Left hindlimb (tissue), 1 donor: ENCODE measurements at places on chromosomes 2 and 18.

DNA sequence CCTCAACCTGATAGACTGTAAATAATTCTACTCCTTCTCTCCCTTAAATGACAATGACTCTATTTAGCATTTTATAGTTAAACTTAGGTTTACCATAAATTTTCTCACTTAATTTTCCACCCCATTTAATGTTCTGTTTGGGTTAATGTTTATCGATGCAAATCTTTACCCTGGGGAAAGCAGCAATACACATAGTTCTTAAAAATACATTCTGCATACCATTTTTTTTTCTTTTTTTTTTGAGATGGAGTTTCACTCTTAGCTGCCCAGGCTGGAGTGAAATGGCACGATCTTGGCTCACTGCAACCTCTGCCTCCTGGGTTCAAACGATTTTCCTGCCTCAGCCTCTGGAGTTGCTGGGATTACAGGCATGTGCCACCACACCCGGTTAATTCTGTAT, 14.0 kb downstream of the STAM2 start:
- DNase-seq = no peak

DNA sequence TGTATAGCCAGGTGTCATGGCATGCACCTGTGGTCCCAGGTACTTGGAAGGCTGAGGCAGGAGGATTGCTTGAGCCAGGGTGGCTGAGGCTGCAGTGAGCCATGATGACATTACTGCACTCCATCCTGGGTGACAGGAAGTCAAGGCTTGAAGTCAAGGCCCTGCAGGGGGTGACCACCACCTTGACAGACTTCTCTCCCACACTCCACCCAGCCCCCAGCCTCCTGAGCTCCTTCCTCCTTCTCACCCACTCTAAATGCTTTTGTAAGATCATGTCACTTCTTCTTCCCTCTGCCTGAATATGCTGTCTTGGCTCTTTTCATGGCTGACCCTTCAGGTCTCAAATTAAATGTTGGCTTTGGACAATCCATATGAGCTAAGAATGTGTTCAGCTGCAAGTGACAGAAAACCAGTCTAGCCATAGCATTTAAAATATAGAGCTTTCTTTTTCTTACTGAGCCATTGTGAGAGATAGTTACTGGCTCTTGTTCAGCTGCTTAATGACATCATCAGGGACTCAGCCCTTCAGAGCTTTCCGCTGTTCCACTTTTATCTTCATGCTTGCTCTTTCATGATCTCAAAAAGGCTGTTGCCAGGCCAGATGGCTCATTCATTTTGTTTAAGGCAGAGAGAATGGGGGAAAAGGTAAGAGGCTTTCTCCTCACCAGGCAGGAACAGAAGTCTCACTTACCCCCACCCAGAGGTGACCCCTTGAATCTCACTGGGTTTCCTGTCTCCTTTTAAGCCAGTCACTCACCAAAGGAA, 36.7 kb upstream of the TTC39C start:
- no peak for DNase-seq

DNA sequence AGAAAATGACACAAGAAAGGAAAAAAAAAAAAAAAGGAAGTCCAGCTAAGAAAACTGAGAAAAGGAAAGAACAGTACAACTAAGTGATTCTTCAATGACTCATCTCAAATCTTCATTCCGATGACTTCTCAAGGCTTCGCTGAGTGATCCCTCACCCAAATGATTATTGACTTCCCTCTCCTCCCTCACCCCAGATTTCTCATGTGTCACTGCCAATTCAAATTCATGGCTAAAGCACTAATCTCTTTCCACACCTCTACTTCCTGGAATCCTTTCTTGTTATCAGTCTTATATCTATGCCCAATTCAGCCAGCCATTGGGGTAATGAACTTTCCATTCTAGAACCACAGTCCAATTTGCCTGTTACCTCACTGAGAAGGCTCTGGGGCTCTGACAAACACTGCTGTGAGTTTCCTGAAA, 7.2 kb upstream of the ABCB11 start:
- no peak for DNase-seq

DNA sequence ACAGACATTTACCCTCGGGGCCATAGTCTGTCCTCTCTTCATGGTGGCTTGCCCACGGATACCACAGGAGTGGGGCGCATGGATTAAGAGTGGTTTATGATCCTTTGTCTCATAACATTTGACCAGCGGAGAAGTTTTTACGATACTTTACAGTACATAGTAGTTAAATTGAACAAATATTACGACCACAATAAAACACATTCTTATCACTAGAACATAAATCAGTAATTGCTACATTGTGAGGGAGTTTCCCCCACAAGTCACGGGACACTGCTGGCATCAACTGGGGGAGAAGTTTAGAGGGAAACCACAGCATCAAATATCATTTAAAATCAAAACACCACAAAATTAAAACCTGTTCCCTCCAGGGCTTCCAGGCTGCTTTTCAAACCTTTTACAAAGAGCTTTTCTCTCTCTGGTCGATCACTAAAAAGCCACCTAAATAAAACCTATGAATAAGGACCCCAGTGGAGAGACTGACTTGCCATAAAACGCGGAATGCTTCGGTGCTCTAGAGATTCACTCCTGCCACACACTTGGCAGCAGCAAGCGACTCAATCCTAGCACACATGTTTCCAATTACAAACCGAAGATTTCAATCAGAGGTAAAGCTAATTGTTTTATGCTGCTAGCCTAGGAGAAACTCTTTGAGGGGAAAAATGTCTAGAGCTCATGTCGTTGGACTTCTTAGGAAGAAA, 173.7 kb upstream of the HNRNPA3 start:
- DNase-seq = peak; percentile 47

DNA sequence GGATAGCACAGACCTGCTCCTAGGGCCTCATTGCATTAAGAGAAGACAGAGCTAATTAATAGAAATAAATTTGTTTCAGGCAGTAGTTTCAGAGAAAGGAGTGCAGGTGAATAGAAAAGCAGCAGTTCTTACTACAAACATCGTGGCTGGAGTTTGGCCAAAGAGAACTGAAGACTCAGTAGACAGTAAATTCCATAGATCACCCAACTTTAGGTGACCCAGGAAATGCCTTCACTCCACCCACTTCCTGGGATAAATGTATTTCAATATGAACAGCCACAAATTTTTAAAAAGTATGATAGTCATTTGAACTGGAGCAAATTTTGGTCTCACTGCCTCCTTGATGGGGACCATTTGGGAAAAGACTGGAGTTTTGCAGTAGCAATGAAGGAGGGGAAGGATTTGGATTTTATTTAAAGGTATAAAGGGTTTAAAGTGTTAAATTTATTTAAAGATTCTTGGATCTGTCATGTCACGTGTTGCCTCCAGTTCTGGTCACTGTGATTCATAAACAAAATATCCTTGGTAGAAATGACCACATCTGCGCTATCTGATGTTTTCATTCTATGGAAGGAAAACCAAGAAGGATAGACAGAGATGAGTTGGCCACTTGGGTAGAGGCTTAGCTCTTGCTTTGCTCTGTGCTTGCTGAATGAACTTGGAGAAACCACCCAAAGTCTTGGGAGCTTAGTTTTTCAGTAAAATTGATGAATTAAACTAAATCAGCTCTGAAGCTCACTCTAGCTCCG, 390.2 kb downstream of the THSD7B start:
- DNase-seq = no peak

GRCh38 chr2:12717191-12718014, 667 bp downstream of the TRIB2 start:
- peak; percentile 78 for DNase-seq

- no peak for DNase-seq
Observed at GRCh38 chr2:144936442-144936841, 416.5 kb upstream of the ZEB2 start.

DNA sequence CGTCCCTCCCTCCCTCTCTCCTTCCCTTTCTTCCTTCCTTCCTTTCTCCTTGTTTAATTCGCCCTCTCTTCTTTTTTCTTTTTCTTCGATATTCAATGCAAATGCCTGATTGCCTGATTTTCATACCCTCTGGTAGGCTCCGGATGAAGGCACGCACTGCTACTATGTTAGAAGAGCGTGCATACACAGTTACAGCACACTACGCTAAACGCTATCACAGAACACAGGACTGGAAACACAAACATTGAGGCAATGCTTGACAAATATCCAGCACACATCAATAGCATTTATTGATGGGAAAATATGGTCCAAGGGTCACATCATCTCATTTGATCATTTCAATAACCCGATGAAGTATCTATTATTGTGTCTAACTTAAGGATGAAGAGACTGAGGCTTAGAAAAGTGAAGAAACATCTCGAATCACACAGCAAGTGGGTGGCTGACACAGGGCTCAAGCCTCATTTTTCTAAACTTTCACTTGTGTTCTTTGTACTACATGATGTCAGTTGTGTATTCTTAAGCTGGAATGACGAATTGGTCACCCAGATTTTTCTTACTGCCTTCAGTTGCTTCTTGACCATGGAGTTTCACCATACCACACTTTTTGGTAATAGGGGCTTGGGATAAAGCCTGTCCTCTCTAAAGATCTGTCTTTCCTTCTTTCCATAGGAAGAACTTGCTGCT, 101.8 kb downstream of the TRIB2 start:
- DNase-seq = no peak

DNA sequence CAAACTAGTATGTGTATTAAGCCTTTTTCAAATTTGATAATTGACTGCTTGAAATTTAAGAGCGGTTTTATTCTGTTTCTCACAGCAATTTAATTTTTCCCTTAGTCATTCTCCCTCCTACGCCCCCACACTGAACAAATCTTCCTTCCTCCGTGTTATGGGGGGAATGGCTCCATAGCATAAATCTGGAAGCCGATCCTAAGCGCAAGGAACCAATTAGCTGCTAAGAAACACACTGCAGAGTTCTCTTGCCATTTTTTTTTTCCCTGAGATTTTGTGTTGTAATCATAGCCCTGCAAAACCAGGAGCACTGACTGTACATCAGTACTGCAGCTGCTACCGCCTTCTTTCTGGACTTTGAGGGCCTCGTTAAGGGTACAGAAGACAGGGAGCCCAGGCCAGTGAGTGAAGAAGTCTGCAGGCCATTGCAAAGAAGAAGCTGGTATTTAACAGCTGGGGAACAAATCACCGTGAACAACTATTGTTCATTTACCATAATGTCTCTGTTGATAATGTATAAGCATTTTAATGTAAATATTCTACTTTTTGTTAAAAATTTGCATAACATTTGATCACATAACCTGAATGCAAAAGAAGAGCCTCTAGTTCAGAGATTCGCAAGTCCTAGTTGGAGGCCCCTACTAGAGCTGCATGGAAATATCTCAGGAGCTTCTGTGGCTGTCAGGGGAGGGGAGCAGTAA, 264.0 kb downstream of the LRATD1 start:
- DNase-seq = no peak

DNA sequence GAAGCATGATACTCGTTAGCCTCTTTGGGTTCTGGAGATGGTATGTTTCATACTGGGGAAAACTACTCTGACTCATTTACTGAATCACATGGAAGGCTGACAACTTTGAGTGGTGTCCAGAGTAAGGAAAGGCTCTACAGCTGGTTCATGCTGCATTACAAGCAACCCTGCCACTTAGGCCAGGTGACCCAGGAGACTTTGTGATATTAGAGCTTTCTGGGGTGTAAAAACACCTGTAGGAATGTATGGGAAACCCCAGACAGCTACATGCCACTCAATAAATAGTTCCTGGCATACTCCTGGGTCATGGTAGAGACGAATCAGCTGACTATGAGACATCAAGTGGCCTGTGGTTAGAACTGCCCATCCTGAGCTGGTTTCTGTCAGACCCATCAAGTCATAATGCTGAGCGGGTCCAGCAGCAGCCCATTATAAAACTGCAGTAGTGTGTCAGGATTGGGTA, 21.3 kb upstream of the TCF7L1 start:
- DNase-seq = no peak

GRCh38 chr18:79506191-79507075, 110.7 kb downstream of the NFATC1 start:
- DNase-seq = peak; percentile 42

DNA sequence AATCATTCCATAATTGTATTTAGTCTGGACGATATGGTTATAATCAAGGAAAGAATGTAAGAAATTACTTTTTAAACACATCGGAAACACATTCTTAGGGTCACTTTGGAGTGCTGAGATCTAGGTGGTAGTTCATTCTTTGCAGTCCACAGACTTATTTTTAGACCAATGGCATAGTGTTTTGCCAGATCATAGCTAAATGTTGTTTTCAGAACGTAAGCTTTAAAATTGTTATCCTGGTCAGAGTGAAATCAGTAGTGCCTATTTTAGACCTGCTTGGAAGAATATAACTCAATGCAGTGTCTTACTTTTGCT, 4.3 kb downstream of the MYL12A start:
- DNase-seq = no peak

DNA sequence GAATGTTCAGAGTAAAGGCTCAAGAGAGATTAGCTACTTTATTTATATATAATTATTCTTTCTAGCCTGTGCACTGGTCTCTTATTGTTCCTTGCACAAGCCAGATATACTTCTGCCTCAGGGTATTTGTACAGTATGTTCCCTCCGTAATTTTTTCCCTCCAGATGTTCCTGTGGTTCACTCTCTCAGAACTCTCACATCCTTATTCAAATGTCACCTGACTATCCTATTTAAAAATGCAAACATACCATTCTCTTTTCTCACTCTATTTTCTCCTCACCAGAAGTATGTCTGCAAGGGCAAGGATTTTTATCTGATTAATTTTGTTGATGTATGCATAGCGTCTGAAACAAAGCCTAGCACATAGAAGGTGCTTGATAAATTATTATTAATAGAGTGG, 64.0 kb upstream of the CERS6 start:
- no peak for DNase-seq

- no peak for DNase-seq
Observed at GRCh38 chr18:32049393-32050171, 31.0 kb downstream of the RNF125 start.

GRCh38 chr2:170332676-170333402, 154.9 kb downstream of the MYO3B start:
- DNase-seq = no peak

DNA sequence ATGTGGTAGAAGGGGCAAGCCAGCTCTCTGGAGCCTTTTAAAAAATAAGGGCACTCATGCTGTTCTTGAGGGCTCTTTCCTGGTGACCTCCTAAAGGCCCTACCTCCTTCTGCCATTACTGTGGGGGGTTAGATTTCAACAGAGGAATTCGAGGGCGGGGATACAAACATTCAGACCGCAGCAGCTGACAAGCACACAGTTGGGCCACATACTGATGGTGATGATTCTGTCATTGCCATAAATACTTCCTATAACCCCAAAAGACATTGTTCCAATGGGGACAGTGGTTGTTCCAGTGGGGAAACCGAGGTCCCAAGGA, 67.0 kb downstream of the TSHZ1 start:
- DNase-seq = no peak

DNA sequence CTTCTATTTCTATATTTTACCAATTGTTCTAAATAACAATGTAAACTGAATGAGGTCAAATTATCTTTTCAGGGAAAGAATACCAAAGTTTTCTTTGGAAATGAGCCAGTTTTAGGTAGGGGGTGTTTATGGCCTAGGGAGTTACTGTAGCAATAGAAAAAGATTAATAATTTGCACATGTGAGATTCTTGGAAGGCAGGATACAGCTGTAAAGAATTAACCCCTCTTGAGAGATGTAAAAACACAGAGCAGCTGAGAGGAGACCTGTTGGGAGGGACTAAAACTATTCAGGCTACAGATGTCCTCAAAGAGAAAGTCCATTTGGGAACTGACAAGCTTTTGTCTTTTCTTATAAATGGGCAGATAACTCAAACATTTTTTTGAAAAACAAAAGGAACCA, 182.2 kb downstream of the FIGN start:
- DNase-seq = no peak
